ENCODE measurements at places on chromosomes 2 and 18.

- no peak for DNase-seq
Measured at GRCh38 chr2:224427471-224427870, 25.6 kb upstream of the FAM124B start.

DNA sequence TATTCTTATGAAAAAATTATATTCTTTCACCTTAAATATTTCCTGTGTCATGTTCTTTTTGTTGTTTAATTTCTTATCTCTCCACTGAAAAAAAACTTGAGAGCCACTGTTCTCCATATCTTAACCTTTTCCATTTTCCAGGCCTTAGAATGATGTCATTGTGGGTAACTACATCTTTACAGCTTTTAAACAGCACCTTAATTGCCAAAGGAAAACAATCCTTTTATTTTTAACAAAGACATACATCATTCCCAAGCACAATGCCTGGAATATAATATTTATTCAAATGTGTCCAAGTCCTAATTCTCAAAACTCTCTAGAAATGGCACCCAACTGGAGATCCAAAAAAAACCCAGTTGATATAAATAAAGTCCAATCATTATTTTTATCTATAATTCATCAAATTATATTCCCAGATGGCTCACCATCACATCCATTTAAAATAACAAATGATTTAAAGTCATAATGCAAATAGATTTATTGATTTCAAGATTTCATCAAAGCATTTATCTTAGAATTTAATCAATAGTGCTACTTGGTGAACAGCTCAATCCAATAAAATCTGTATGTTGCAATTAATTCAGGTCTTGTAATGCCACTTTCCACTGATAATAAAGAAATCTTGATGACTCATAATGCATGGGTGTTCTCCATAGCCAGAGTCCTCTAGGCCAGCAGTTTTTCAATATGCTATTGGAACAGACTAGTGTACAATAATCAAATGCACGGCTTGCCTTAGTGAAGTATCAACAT lies 107.1 kb upstream of the MAPRE2 start:
- DNase-seq, result no peak

DNA sequence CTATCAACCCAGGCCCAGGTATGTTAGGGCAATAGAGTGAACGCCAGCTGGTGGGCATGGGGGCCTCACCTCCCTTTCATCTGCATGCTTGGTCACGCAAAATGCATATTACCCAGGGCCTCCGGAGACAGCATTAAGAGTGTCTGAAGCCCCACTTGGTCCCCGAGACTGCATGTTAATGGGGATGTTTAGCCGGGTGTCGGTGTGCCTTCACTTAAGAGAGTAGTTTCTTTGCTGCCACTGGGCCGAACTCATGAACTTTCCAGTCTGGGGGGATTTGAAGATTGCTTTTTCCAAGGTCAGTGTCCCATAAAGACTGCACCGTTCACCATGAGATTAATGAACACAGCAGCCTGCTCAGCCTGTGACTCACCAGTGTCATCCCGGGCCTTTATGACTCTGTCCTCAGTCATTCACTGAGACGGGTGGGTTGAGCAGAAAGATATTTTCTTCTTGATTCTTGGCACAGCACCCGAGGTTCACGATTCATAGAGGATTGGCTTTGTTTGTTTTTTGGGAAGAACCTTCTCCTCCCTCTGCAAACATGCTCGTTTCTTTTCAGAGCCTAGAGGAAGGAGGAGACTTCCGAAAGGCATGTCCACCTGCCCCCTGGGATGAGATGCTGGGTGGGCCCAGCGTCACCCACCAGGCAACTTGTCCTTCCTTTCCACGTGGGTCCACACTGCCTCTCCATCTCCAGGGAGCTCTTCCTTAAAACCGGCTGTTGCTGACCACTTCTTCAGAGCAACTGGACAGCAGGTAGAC lies 199.1 kb downstream of the GLI2 start:
- no peak for DNase-seq

GRCh38 chr2:150339282-150339681 lies 148.2 kb downstream of the RND3 start:
- no peak for DNase-seq

- DNase-seq, result no peak
Measured at GRCh38 chr2:2800697-2801096, 469.6 kb upstream of the MYT1L start.

DNA sequence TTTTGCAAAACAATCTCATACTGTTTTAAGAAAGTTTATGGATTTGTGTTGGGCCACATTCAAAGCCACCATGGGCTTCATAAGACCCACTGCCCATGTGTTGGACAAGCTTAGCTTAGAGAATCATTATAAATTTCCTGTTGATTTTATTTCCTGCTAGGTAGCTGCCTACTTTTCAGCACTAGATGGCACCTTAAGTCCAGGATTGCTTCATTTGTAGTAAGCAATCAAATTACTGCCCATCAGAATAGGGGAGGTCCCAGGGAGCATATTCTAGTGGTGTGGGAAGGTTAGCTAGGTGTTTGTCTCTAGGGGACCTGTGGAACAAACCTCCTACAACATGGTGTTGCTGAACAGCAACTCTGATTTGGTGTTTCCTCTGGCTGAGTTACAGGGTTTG lies 11.0 kb upstream of the DCDC2C start:
- DNase-seq, result no peak

GRCh38 chr2:26723475-26723874 lies 31.0 kb downstream of the KCNK3 start:
- DNase-seq, result no peak

- DNase-seq, result no peak
Measured at GRCh38 chr2:64524604-64525316, 632 bp downstream of the AFTPH start.

GRCh38 chr18:13378150-13378549 lies 159.6 kb downstream of the LDLRAD4 start:
- DNase-seq, result no peak

DNA sequence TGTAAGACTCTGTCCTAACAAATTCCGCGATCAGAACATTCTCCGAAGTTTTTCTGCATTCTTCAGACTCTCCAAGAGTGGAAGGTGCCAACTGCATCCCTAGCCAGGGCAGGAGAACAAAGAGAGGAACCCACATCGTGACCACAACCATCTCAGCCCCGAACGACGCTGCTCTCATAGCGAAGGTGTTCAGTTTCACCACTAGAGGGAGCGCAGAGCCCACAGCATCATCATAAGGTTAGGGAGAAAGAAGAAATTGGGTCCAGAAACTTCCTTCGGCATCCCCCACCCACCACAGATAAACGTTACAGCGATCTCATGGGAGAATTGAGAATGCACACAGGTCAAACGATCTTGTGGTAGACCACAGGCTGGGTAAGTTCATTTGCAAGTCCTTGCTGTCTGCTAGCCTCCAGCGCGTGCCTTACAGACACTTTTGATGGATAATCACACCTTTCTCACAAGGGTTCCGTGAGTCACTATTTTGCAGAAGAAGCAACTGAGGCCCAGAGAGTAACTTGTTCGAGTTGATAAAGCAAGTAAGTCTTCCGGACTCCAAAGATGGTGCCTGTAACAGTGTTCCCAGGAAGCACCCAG lies 53.7 kb upstream of the ARL4C start:
- no peak for DNase-seq

DNA sequence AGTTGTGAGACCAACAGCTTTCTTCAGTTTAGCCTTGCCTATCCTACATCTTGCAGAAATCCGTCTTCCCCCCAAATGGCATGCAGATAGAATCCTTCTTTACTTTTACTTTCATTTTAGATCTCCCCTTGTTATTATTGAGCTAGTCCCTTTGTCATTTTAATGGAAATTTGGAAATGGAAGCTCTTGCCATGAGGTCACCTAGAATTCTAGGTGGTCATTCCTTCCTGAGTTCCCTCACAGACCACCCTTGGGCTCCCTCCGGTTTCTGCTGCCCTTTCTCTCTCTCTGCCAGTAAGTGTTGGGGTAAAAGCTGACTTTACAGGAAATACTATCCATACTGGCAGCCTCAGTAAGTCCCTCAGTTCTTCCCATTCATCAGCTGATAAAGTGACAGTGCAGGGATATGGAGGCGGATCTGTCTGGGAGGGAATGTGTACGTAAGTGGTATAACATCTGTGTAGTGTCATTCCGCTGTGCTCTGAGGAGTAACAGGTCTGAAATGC lies 30.2 kb downstream of the ARHGAP25 start:
- DNase-seq, result no peak

DNA sequence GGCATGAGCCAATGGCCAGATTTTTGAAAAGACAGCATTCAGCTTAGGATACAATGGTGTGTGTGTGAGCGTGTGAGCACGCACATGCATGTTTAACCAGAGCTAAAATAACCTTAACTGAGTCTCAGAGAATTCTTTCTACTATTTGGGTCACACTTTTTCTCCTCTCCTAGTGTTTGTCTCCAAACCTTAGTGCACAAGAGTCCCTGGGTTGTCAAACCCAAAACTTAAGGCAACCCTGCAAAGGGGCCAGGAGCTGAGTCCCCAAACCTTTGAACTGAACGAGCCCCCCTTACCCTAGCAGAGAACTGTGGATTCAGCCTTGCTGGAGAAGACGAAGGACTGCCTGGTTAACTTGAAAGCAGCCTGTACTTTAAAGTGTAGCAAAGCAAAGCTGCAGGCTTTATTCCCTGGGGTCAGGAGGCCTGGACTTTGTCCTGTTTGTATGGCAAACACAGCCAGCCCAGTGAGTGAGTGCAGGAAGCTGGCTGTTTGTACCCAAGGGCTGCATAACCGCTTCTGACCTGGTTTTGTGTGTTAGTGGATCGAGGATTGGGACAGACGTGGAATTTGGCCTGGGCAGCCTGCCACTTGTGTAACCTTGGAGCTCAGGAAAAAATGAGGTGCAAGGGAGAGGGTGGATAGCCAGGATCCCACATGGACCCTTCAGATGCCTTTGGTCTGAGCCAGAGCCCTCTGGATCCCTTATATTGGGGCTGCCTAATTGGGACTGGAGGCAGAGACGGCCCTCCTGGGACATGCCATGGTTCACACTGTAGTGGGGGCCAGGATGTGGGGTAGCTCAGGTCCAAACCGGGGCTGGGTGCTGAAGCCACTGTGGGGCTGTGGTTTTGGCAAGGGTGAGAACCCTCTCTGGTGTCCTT lies 6.4 kb upstream of the PSMD1 start:
- no peak for DNase-seq

DNA sequence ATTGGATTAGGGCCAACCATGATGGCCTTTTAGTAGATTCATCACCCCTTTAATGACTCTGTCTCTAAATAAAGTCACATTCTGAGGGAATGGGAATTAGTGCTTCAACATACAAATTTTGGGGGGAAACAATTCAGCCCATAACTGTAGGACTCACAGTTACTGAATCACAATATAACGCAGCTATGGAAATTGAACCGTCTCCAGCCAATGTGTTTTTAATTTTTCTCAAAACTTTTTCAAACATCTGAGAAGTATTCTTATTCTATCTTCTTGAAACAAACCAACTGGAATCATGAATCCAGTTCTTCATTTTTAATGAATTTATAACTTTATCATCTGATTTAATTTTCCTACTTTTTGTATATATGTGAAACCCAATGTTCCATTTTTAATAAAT lies 373.1 kb upstream of the SYT4 start:
- no peak for DNase-seq

- no peak for DNase-seq
Measured at GRCh38 chr2:195959341-195959740, 109.3 kb downstream of the DNAH7 start.

GRCh38 chr2:10832203-10832936 lies 19.8 kb upstream of the PDIA6 start:
- DNase-seq, result peak; percentile 67

DNA sequence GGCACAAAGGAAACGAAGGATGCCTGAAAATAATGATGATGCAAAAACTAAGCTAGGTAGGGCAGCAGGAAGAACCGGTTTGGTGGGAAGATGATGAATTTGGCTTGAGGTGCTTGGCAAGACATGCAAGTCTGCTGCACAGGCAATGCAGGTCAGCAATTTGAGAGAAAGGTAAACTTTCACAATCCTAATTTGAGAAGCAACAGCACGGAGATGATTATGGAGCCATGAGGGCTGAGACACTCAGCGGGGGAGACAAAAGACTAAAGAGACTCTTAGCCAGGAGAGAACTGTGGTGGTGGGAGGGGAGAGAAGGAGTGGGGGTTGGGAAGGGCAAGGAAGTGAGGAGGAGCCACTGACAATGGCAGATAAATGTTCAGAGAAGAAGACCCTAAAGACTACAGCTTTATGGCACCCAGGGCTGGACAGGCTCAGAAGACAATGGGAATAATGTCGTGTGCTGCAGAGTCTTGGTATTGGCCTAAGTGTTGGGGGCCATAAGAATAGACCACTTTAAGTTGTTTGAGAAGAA lies 19.4 kb upstream of the RNF149 start:
- DNase-seq, result no peak

GRCh38 chr18:23066060-23066459 lies 69.2 kb upstream of the CABLES1 start:
- DNase-seq, result no peak

DNA sequence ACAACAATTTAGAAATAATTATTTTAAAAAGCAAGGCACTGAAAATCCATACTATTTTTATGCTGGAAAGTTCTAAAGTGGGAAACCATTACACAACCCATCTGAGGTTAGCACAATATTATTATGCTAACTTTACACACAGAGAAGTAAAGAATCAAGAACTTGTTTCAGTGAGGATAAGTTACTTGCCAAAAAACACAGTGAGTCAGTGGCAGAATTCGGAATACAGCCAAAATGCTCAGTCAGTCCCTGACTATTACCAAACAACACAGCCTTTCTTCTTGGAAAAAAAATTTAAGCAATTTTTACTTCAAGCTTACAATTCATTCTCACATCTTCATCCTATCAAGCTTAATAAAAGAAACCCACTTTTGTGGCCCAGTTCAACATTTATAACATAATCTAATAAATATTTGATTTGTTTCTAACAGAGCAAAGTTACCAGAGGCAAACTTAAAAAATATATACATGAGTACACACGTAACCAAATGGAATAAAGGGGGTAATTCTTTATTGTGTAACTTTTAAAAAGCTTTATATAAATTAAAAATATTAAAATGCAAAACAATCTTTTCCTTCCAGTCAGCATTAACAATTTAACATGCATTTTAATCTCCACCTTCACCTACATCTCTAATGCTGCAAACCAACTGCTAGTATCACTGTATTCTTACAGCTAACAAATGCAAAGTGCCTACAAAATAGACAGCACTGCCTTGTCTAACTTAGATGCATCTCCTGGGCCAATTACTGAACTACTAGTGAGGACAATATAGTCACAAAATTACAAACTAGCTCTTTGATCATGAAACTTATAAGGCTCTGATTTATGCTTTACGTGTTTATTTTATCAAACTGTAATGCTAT lies 55.2 kb downstream of the CCDC88A start:
- DNase-seq, result no peak

DNA sequence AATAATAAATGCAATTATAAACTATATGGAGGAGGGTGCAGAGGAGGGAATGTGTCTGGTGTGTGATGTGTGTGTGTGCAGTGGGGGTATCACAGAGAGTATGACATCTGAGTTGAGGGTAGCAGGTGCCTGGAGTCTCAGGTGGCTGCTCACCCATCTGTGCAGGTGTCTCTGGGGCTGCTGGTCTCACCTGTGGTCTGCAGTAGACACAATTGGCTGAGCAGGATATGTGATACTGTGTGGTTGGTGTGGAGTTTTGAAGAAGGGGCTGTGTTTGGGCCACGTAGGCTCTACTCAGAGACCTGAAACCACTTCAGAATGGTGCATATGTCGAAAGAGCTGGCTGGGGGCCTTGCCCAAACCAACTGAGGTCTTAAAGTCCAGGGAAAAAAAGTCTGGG lies 17.0 kb downstream of the FABP1 start:
- DNase-seq, result no peak

Measured in T-helper 17 cell (primary cell).